ENCODE measurements at places on chromosomes 2 and 18.
A peak's percentile ranks its signal among the peaks of the same experiment; 100 is the strongest.

DNA sequence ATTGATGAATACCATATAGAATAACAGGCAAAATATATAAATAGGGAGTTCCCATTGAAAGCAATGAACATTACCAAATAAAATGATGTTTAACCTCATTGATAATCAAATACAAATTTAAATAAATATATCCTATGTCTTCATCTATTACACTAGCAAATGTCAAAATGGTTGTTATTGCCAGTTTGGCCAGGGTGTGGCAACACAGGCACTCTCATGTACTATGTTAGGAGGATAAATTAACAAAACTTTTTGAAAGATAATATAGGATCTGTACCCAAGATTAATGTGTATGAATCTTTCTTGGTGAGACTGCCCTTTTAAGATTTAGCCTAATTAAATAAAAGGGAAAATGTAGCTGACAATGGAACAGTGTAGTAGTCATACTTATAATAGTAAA is 659.3 kb downstream of the ERBB4 start:
- no peak for DNase-seq

DNA sequence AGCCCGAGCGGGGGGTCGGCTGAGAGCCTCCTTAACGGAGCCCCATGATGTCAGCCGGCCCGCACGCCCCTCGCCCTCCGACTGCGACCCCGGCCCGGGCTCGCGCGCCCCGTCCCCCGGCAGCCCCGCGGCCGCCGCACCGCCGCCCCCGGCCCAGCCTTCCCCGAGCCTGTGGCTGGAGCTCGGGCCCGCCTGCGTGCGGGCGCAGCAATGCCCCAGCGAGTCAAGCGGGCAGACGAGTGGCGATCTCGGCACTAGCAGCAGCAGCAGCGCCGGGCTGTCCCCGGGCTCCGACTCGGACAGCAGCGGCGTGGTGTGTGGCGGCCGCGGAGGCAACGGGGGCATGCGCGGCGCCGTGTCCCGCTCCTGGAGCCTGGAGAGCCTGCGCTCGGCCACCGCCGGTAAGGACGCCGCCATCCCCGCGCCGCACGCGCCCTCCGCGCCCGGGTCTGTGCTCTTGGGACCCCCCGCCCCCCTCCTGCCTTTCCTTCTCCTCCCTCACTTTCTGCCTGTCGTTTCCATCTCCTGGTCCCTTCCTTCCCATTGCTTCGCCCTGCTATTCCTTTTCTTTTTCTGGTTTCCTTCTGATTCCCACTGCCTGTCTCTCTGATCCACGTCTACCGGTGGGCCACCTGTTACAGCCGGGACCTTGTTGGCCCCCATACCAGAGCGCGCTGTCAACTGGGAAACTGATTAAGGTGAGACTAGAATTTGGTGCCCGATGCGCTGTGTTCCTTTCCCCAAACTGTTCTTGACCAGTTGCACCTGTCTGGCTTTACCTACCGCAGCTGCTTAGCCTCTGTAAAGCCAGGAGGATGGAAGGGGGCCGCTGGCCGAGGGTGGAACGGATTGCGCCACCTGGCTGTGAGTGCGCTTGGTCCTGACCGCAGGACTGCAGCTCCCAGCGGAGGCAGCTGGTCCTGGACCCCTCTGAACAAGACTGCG is 127.4 kb downstream of the ARHGEF4 start:
- peak; percentile 49 for DNase-seq

DNA sequence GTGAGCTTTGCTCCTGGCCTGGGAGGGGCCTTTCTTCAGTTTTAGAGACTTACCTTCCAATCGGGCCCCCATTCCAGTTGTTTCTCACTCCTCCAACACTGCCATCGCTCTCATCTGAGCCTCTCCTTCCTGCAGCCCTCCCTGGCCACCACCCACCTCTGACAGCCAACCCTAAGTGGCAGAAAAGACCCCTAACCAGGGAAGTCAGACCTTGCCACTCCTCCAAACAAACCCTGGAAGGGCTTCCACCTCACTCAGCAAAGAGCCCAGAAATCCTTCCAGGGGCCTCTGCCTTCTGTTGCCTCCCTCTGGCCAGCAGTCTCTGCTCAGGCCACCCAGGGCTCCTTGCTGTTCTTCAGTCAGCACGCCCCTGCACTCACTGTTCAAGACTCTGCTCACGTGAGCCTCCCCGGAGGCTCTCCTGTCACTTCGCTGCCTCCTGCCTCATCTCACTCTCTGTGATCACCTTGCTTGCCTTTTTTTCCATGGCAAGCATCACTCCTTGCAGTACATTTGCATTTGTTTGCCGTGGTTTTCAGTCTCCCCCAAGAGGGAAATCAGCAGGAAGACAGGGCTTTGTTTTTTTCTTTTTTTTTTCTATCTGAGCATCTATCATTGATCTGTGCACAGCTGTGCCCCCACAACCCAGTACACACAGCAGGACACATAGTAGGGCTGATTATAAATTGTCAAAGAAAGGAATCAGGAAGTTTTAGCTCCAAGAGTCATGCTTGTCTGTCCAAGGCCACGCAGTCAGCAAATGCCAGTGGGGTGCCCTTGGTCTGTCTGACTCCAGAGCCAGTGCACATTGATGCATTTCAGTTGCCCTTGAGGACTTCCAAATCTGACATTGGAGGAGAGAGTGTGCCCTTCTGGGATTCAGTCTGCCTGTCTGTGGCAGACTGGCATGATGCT is 83.9 kb downstream of the INHBB start:
- DNase-seq, result no peak

- no peak for DNase-seq
Observed at GRCh38 chr2:235543128-235543750, 49.4 kb downstream of the AGAP1 start.

GRCh38 chr18:12625241-12625640 is 32.7 kb downstream of the SPIRE1 start:
- DNase-seq, result no peak

DNA sequence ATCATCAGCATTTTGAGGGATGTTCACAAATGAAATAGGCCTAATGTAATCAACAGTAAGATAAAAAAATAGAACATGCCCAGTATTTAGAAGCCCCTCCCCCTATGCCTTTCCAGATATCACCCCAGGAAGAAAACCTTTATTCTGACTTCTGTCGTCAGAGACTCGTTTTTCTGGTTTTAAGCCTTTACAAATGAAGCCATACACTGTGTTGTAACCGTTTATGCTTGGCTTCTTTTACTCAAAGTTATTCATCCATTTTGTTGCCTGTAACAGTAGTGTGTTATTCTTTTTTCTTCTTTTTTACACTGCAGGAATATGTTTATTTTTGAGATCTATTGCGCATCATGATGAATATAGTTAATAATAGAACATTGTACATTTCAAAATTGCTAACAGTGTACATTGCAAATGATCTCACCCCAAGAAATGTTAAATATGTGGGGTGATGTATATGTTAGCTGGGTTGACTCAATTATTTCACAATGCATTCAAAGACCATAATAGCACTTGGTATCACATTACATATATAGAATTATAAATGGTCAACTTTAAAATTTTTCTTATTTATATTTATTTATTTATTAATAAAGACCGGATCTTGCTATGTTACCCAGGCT is 28.1 kb upstream of the PNPT1 start:
- DNase-seq, result no peak

DNA sequence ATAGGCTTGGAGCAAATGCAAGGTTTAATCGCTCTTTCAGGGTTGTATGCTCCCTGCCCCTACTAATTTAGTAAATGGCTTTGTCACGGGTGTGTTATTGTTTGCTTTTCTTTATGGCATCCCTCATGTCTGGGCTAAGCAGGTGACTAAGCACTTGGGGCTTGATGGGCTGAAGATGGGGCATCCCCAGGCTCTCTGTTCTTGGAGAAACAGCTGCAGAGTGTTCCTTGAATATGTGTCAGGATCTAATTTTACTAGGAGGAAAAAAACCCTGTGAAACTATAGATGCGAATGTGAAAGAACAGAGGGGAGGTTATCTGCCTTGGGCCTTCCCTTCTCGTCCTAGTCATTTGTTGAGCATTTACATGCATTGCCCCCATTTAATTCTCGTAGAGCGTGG is 94.7 kb upstream of the TAF1B start:
- DNase-seq, result no peak

GRCh38 chr2:69459936-69460335 is 22.7 kb upstream of the NFU1 start:
- DNase-seq, result no peak

DNA sequence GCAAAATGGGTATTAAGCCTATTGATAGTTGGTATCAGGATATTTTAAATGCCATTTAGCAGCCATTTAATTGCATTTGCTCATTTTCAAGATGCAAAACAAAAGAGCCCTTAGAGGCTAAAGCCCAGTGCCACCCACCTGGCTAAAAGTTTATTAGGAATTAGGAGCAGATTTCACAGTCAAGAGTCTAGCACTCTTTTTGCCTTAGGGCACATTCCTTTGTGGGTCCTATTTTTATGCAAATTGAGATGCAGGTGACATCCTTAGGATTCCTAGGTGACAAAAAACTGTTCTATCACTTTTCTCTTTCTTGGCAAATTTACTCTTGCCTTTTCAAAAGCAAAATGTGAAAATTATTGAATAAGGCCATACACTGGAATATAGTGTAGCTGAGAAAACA is 42.0 kb downstream of the CTNNA2 start:
- DNase-seq, result no peak

DNA sequence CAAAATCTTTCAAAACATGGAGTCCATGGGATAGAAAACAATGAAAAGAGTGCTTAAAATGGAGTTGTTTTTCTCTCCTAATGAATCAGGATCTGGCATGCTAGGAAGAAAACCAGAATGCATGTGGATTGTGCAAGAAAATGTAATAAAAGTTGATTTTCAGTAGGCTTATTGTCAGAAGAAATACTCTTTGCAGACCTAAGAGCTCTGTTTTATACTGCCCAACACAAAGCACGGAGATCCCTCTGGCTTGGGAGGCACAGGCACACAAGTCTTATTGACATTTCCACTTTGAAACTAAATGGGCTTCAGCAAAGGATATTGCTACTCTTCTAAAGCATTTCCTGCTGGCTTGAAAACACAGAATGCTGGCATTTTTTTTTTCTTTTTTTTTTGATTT is 15.5 kb upstream of the DAPL1 start:
- no peak for DNase-seq
